Activated T-helper 17 cell treated with anti-CD3 and anti-CD28 coated beads, Interleukin-2, amount 50 U/mL, for 72 hours (primary cell): ENCODE measurements at places on chromosomes 11 and 22. TPM values are rescaled to one million over a fixed set of nuclear protein-coding genes. Genes with fewer than 3 reads are reported as not detected.

DNA sequence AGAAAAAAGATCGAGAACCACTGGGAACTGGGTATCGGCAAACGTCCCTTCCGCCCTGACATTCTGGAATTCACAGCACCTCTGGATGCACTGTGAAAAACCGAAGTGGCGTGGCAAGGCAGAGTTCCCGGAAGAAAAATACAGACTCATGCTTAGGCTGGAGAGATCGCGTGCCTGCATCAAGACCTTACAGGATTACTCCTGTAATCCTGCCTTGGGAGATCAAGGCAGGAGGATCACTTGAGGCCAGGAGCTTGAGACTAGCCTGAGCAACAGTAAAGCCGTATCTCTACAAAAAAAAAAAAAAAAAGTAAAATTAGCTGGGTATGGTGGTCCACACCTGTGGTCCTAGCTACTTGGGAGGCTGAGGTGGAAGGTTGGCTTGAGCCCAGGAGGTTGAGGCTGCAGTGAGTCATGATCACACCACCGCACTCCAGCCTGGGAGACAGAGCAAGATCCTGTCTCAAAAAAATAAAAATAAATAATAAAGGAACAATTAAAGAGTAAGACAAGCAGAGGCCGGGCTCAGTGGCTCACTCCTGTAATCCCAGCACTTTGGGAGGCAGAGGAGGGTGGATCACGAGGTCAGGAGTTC lies 19.9 kb upstream of the TEF start:
- no peak for ATAC-seq

GRCh38 chr11:110966131-110966530 lies 253.9 kb upstream of the ARHGAP20 start:
- no peak for ATAC-seq

DNA sequence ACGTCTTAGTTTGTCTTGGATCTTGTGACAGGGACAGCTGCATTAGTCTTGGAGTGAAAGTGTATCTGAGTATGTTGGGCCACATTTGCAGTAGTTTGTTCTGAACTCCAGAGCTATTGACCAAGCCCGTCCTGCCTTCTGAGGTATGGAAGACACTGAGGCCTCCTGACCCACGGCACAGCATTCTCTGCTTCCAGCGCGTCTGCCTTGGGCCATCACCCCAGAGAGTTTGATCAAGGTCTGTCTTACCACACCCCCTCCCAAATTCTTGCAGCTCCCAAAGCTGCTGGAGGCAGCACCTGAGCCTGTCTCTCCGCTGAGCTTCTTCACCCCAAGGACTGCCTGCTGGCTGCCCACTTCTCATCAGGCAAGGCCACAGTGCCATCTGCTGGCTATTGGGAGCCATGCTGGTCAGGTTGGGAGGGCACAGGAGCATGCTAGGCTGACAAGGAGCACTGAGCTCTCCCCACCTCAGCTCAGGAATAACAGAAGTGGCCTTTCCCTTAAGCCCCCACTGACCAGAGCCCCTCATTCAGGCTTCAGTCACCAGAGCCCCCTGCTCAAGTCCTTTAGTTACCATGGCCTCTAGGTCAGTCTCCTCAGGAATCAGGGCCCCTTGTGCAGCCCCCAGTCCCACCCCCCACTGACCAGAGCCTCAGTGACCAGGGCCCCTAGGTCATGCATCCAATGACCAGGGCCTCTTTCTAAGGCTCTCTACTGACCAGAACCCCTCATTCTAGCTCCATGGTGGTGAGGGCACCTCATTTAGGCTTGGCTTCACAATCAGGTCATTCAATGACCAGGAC lies 27.2 kb upstream of the SMPD1 start:
- peak; percentile 86 for ATAC-seq

- no peak for ATAC-seq
Observed at GRCh38 chr22:41003066-41003465, 51.9 kb downstream of the RBX1 start.

- ATAC-seq: peak; percentile 85
Observed at GRCh38 chr22:45671783-45672563, at the start of gene ATXN10. Gene ATXN10 (plus strand): TSS chr22:45671834. CDS start chr22:45672064, 230 bp downstream.

DNA sequence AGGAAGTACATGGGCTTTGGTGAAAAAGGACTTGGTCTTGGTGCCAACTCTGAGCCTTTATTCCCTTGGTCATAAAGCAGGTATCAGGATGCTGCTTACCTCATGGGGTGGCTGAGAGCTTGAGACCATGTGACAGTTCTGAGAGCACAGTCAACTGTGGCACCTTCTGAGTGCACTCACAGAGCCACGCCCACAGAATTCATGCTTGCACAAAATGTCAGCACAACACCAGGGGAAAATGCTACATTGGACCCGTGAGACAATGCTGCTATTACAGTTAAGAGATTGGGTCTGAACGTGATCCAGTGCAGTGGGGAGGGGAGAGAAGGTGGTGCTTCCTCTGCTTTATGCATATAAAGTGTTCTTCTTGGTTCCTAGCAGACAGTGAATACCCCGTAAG lies 79.5 kb upstream of the SPON1 start:
- peak; percentile 68 for ATAC-seq

DNA sequence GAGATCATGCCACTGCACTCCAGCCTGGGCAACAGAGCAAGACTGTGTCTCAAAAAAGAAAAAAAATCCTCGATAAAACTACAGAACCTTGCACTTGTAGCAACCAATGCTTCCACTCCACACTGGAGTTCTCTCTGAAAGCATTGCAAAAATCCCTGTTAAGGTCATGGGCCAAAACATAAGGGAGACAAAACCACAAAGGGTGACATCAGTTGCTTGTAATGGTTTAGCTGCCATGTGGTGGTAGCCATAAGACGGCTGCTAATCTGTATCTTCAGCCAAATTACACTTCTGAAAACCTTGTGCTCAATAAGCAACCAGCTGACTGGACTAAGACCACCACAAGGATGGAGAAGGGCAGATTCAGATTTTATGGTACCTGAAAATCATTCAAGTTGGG lies 20.6 kb upstream of the TPH1 start:
- ATAC-seq: no peak

- no peak for ATAC-seq
Observed at GRCh38 chr22:25078591-25078990, 121.1 kb upstream of the CRYBB3 start.

DNA sequence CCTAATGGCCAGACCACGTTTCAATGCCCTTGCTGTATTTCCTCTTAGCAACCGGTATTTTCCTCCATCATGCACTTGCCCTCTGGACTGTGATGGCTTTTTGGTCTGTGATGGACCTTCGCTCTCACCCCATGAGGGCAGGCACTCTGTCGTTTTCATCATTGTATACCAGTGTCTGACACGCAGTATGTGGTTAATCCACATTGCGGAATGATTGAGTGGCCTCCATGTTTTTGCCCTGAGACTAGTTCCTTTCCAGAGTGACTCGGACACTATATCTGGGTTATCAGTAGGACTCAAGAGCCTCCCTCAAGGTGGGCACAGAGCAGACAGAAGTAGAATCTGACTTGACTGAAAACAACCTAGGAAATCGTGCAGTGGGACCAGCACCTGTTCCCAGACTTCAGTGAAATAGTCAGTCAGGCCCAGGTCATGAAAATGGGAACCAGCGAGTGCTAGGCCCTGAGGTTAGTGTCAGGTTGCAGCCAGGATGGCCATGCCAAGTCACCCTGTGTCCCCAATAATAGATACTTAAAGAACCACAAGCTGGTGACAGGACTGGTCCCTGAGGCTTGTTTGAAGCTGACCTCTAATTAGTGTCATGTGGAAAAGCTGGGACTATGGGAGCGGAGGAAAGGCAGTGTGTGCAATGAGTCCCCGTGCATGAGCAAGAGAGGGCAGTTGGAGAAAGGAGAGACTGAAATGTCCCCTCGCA lies 464.7 kb downstream of the INSC start:
- ATAC-seq: no peak

- ATAC-seq: no peak
Observed at GRCh38 chr22:16989915-16990314, 18.1 kb downstream of the GAB4 start.

DNA sequence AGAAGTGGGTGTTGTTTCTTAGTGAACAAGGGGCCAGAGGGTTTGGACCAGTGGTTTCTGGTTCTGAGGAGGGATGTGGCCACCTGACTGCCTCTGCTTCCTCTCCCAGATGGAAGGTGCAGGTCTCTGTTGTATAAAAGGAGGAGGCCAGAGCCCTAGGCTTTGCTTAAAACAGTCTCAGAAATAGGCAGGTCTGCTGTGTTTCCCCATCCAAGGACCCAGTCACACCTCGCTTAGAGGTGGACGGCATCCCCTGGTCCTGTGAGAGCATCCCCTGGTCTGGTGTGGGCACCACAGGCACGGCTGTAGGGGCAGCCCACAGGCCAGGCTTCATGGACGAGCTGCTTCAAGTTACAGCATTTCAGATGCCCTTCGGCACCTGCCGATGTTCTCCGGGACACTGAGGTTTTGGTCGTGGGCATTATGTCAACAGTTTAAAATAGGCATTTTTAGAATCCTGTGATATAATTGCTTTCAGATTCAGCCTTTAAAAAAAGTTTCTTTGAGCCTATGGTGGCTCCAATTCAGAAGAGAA lies 45.7 kb upstream of the SHANK2 start:
- ATAC-seq: no peak

The SERPING1 gene
- not detected for total RNA-seq

The CNGA4 gene
- total RNA-seq: not detected

The LRRC4C gene
- not detected for total RNA-seq

The TRIM68 gene
- total RNA-seq: 7.9 TPM
